ENCODE measurements at places on chromosomes 7 and 10.

GRCh38 chr7:102132209-102132752, 154.4 kb upstream of the SH2B2 start:
- no peak for DNase-seq

GRCh38 chr10:23294638-23295247, 49.9 kb downstream of the C10orf67 start:
- no peak for DNase-seq

DNA sequence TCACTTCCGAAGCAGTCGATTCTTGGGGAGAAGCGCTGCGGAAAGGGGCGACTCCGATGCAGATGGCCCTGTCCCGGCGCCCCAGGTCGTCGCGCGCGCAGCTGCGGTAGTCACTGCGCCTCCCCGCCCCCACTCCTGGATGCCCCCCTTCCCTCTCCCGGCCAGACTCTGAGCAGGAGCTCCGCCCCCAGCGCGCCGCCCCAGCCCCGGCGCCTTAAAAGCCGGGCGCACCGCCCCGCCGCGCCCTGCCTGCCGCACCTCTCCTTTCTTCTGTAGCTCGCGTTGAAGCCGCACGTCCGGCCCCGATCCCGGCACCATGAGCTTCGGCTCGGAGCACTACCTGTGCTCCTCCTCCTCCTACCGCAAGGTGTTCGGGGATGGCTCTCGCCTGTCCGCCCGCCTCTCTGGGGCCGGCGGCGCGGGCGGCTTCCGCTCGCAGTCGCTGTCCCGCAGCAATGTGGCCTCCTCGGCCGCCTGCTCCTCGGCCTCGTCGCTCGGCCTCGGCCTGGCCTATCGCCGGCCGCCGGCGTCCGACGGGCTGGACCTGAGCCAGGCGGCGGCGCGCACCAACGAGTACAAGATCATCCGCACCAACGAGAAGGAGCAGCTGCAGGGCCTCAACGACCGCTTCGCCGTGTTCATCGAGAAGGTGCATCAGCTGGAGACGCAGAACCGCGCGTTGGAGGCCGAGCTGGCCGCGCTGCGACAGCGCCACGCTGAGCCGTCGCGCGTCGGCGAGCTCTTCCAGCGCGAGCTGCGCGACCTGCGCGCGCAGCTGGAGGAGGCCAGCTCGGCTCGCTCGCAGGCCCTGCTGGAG, at the start of gene INA:
INA (plus strand) TSS at position 243 of the 817 bp plus-strand sequence; CDS start at position 317, 74 bp downstream.
- DNase-seq, result no peak

DNA sequence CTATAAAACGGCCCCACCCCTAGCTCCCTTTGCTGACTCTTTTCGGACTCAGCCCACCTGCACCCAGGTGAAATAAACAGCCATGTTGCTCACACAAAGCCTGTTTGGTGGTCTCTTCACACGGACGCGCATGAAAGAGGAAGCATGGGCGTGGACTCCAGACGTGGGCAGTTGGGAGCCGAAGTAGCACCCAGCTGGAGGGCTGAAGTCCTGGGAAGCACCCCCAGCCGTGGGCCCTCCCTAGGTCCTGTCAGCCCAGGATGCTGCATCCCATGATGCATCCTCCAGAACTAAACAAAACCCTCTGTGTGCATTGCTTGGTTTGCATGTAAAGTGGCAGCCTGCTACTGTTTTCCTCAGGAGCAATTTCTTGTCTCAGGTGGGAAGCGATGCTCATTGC, 62.1 kb upstream of the CFAP46 start:
- DNase-seq, result no peak

DNA sequence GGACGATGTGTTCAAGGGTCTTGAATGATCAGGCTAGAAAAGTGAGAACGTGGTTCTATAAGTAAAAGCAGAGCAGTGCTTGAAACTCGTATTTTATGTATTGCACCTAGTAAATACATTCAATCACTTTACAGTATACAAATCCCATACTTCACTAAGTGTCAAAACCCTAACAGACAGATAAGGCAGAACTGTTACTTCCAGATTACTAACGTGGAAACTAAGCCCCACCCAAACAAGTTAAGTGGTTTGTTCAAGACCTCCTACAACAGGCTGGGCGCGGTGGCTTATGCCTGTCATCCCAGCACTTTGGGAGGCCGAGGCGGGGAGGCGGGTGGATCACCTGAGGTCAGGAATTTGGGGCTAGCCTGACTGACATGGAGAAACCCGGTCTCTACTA, 9.2 kb upstream of the MYO1G start:
- DNase-seq, result no peak

DNA sequence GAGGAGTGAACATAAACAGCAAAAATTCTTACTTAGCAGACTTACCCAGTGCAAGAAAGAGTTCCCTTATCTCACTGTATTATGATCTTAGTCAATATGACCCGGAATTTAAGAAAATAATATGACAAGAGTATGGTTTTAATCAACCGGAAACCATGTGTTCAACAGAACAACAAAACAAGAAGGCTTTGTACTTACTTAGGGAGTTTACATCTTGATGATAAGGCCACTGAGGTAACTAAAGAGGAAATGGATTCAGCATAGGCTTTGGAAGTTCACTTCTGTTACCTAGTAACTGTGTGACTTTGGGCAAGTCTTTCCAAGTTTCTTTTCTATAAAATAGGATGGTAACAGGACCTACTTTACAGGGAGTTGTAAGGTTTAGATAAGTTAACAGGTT, 7.4 kb upstream of the FAS start:
- no peak for DNase-seq

DNA sequence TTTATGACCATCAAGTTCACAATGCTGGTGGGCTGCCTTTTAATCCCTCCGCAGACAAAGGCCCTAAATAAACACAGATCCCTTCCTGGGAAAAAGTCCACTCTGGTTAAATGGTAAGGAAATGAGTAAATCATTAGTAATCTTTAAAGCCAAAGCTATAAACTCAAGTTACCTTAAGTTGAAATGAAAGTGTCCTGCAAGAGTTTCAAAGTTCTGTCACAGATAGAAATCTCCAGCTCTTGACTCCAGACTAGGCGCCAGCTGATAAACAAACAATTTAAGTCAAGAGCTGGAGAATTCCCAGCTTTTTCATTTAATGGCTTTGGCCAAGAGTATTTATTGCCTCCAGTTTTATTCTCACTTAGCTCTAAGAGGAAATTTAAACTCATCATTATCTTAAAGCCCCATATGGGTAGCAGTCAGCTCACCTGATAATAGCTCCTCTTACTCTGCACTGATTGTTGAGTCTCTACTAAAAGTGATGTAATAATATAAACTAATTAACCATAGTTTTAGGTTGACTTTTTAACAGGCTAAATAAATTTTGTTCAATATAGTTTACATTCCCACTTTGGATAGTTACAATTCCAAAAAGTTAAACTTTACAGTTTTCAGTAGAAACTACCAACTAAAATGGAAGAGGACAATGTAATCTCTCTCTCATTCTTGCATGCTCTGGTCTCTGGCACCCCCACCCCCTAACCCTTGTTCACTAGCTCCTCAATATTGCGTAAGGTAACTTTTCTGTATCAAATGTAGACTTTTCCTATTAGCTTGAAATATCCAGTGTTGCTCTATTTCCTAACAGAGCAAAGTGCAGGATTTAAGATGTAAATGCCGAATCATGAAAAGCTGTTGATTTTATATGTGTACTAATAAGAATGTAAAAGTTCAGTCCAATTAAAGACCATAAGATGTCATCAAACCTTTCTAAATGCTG, 56.1 kb downstream of the HIBADH start:
- DNase-seq, result no peak

GRCh38 chr10:97321804-97322190, 2.7 kb downstream of the FRAT1 start:
- DNase-seq, result no peak

Measured in 8988T (cell line).